KBM-7 (cell line): ENCODE measurements at places on chromosomes 12 and 14.

DNA sequence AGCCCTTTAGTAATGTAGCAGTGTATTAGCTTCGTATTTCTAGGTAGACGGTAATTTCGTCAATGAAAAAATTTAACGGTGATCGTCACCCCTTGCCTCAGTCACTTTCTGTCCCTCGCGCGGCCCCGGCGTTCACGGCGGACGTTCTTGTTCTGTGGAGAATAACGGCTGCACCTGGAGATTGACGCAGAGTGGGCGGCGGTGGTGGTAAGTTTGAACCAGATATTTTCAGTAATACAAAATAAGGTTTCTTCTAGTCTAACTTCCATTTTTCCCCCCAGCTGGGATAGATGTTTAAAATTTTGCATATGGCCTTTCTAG lies 341 bp downstream of the ZNF10 start:
- DNase-seq: no peak

- DNase-seq: peak; percentile 96
Measured at GRCh38 chr14:89626233-89626806, 209.3 kb upstream of the FOXN3 start.

DNA sequence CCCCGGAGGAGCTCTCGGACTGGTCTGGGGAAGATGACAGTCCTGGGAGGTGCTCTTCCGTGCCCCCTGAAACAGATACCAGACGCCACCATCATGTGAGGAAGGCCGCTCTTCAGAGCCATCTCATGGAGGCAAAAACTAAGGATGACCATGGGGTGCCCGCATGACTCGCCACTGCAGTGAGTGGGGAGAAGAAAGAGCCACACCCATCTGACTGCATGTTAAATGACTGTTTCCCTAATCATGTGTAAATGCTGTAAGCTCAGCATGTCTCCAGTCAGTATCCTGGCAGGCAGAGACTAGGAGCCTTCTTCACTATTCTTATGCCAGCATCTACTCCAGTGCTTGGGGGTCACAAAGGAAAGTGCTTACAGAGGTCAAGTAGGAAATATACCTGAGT lies 4.0 kb downstream of the STON2 start:
- DNase-seq: no peak

DNA sequence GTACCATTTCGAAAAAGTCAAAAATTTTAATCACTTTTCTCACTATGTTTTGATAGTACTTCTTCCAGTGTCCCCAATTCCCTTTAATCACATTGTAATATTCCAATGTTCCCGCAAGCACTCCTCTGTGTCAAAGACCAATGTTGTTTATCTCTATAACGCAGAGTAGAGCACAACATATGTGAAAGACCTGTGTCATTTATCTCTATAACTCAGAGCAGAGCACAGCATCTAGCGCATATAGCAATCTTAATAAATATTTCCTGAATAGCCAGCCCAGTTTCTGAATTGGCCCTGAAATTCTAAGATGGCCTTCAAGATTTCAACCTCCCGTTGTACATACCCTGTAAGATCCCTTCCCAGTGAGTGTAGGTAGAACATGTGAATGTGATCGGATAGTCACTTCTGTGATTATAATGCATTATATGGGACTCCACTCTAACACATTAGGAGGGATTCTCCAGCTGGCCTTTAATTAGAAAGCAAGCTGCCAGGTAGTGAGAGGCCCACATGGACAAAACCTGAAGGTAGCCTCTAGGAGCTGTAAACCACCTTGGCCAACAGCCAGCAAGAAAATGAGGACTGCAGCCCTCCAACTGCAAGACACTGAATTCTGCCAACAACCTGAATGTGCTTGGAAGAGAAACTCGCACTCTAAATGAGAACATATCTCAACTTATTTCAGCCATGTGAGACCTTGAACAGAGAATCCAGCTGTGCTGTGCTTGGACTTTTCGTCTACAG lies 238.8 kb upstream of the SYT10 start:
- DNase-seq: no peak

GRCh38 chr14:94400422-94400841 lies 12.0 kb upstream of the SERPINA1 start:
- no peak for DNase-seq

GRCh38 chr14:92658684-92659083 lies 89.7 kb downstream of the LGMN start:
- DNase-seq: no peak

DNA sequence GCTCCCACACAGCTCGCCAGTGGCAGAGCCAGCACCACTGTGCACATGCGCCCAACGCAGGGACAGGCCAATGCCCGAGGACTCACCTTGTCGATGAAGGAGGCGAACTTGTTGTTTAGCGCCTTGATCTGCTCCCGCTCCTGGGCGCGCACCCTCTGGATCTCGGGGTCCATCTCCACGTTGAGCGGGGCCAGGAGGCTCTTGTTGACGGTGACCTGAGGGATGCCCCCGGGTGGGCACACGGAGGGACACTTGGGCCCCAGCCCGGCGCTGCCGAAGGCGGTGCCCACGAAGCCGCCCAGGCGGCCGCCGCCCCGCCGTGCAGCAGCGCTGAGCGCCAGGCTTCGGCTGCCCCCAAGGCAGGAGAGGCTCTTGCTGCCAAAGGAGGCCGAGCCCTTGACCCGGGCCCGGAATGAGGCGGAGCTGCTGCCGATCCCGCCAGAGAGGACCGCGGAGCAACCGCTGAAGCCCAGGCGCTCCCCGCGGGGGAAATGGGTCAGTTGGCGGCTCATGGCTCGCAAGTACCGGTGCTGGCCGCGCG lies at the start of gene KRT72:
KRT72 (minus strand) TSS at position 523 of the 541 bp plus-strand sequence; CDS start at position 512, 11 bp downstream.
- DNase-seq: no peak

DNA sequence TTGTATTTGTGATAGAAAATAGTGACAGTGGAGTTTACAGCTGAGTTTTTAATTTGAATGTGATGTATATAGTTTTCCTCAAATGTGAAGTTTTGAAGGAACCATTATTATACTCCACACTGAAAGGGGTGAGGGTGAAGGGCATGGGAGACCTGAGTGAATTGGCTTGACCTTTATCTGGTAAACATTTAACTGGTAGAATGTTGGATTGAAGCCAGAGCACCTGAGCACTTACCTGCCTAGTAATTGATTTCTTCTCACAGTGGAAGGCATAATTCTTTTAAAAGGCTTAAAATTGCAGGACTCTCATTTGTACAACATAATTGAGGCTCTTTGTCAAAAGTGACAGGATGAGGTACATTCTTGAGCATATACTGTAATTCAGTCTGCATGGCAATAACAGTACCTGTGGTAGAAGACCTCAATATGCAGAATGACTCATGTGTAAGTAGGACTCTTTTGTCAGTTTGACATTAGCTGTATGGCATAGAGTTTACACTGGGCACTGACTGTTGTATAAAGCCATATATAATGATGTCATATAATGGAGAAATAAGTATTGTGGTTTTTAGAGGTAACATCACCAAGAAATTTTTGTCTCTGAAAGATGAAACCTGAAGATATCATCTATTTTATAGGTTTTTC lies 309.6 kb downstream of the TMTC2 start:
- DNase-seq: no peak

DNA sequence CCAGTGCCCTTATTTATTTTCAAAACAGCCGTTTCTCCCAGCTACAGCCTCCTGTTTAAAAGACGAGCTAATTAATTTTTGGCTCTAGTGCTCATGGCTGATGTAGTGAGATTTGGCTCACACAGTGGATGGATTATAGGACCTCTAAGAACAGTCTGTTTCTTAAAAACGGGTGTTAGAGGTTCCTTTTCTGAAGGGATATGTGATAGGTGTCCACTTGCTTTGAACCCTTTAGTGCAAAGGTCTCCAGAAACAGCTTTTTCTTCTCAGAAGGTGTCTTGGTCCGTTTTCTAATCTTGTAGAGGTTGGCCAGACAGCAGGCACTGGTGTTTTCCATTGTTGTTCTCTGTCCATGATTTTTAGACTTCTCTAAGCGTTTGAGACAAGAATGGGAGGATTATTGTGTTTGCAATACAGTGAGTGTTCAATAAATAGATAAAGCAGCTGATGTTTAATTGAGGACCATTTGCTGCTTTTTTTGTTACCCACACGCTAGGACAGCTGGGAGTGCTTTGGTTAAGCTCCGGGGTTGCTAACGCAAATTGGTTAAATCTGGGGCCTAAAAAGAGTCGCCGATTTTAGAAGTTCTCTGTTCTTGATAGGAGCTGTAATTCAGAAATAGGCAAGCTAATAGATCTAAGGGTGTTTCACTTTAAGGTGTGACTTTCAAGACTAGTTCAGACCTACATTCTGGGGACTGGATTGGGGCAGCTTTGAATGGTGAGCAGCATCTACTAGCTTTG lies 1.0 kb downstream of the BORCS5 start:
- no peak for DNase-seq

DNA sequence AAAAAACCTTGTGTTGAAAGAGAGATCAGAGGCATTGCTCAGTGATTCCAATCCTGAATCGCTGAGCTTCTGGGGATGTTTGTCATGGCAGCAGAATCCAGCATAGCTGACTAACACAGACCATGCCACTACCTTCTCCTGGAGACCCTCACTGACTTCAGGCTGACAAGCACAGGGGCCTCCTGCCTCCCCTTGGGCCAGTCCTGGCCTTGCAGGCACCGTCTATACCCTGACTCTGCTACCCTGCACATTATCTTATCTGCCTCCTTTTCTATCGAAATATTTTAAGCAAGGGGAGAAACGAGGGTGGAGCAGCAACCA lies 139.8 kb downstream of the KIF26A start:
- DNase-seq: no peak

DNA sequence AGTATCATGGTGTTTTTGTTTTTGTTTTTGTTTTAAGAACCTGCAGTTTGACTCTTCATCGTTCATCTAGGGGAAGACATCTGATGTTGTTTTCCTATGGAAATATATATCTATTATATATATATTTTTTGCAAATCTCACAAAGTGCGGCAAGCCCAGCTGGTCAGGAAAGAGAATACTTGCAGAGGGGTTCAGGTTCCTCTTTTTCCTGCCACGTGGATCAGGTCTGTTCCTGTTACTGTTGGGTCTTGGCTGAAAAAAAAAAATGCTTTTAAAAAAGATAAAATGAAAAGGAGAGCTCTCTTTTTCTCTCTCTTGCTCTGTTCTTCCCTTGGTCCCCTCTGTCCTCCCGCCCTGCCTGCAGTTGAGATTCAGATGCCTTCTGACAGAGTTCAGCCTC lies 179.4 kb upstream of the BCL2L14 start:
- DNase-seq: peak; percentile 66

GRCh38 chr14:75549169-75549568 lies 26.9 kb downstream of the BATF start:
- DNase-seq: no peak

- peak; percentile 25 for DNase-seq
Measured at GRCh38 chr12:95004610-95005009, 1.1 kb upstream of the NDUFA12 start.

DNA sequence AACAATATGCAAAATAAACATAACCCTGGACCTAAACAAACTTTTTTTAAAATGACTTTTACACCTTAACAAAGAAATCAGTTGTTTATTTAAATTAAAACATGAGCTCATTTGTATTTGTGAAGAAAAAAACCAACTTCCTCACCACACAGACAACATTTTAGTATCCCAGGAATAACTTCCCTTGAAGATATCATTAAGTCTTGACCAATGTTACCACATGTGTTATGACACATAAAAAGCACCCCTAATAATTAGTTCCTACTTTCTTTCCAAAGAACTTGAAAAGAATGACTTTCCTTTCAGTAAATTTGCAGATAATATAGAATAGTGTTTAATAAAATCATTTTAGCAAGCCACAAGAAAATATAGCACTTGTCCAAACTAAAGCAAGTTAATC lies 42.4 kb downstream of the DUSP16 start:
- no peak for DNase-seq

DNA sequence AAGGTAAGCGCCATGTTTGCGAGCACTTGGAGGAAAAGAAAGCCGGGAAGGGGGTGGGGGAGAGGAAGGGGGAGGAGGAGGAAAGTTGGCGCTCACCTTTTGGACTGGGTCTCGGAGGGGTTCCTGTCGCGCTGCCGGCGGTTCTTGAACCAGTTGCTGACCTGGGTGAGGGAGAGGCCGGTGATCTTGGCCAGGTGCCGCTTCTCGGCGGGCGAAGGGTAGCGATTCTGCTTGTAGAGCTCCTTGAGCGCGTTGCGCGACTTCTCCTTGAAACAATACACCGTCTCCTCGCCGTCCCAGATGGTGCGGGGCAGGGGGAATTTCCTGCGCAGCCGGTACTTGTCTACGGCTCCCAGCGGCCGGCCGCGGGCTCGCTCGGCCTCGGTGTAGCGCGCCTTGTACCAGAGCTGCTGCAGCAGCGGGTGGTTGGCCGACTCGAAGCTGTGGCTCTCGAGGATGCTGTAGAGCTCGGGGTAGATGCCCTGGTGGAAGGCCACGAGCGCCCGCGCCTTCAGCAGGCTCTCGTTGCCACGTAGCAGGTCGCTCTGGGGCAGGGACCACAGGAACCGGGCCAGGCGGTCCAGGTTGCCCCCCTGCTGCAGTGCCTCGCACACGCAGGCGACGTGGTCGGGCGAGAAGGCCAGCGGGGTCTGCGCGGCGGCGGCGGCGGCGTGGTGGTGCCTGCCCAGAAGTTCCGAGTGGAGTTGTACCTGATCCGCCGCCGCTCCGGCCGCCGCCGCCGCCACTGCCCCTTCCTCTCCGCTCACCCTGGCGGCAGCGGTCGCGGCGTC lies 840 bp downstream of the SIX4 start:
- peak; percentile 56 for DNase-seq

GRCh38 chr14:23139874-23140273 lies 20.8 kb upstream of the CEBPE start:
- DNase-seq: no peak

DNA sequence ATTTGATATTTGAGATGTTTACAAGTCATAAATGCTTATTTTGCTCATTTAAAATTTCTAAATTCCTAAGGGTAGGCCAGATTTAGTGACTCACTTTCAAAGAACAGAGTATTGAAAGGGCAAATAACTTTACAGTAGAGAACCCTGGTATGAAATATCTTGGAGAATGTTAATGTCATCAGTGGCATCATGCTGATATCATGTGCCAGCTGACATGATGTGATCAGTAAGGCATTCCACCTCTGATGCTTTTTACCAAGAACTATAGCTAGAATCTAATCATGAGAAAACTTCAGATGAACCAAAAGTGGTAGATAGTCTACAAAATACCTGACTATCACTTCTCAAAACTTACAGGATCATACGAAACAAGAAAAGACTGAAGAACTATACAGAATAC lies 2.9 kb upstream of the FLRT2 start:
- DNase-seq: no peak
